Thoracic aorta (tissue), 2 donors: ENCODE measurements at places on chromosomes 16 and 17.

- no peak overlapping the region for H3K27ac ChIP-seq
- no peak overlapping the region for H3K4me3 ChIP-seq
- no peaks in the 10 kb centered on the region for H3K36me3 ChIP-seq
- DNase-seq = no peak
- no peaks in the 10 kb centered on the region for H3K27me3 ChIP-seq
Observed at GRCh38 chr17:21373036-21373435, 3.1 kb upstream of the KCNJ12 start.

DNA sequence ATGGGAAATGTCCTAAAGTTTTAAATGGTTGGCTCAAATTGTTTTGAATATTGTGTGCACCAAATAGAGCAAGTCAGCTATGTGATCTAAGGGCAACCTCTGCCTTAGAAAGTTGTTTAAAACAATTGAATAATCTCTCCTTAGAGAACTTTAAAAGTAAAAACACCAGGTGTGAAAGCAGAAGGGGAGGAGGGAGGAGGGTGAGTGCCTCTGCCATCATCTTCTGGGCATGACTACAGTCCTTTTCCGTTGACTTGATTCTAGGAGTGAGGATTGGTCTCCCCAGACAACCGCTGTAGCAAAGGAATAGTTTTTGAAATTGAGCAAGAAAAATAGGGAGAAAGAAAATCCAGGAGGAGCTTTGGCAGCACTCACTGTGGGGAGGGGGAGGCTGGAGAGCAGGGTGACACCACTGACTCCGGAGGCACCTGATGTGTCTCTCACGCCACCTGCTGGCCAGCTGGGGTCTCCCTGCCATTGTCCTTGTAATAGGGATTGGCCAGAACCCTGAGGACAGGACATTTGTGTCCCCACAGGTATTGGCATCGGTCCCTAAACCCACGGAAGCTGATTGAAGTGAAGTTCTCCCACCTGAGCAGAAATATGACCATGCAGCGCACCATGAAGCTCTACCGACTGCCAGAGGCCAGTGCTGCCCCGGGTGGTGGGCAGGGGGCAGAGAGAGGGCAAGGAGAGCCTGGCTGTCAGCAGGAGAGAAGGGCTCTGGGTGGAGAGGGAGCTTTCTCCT lies 33.3 kb downstream of the PLCD3 start:
- peak overlapping the region; percentile 98 for H3K27ac ChIP-seq
- peaks cover 79% of the 10 kb centered on the region for H3K4me1 ChIP-seq
- peak; percentile 84 for DNase-seq
- H3K4me3 ChIP-seq = no peak overlapping the region
- peaks cover 74% of the 10 kb centered on the region for H3K36me3 ChIP-seq
- no peaks in the 10 kb centered on the region for H3K27me3 ChIP-seq

GRCh38 chr16:86224126-86224525 lies 286.2 kb upstream of the FOXF1 start:
- H3K27me3 ChIP-seq = peaks cover 4% of the 10 kb centered on the region
- H3K36me3 ChIP-seq = no peaks in the 10 kb centered on the region
- no peak overlapping the region for H3K27ac ChIP-seq
- no peak overlapping the region for H3K4me3 ChIP-seq

DNA sequence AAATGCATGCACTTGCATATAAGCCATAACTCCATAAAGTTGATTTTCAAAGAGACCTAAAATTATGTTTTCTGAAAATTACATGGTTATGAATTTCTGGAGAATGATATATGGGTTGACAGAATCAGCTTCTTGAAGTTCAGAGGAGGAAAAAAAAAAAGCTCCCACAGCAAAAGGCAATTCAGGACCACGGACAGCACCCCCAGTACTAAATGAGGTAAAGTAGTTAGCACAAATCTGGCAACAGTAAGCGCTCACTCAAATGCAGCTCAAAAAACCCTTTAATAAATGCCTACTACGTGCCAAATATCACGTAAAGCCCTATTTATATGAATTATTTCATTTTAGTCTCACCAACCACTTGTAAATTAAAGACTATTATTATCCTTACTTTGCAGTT lies 135.2 kb downstream of the SHISA9 start:
- H3K27me3 ChIP-seq = no peaks in the 10 kb centered on the region
- H3K27ac ChIP-seq = no peak overlapping the region
- H3K36me3 ChIP-seq = no peaks in the 10 kb centered on the region
- no peaks in the 10 kb centered on the region for H3K4me1 ChIP-seq
- H3K4me3 ChIP-seq = no peak overlapping the region
- DNase-seq = no peak

DNA sequence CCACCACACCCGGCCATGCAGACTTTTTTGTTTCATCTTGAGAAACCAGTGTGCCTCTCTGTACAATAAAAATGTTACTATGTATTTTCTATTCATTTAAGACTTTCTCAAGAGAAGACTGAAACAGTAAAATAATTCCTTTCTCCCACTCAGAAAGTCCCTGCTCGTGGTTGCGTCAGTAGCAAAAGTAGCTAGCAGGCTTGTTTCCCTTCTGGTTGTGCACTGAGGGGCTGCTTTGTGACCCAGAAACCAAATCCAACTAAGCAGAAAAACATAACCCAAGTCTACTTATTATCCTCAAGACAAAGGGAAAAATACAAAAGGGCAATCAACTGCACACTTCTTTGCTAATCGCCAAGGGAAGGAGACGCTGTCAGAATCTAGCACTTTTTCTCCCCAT lies 3.4 kb upstream of the PNPO start:
- peaks cover 19% of the 10 kb centered on the region for H3K4me1 ChIP-seq
- no peak for DNase-seq
- H3K36me3 ChIP-seq = no peaks in the 10 kb centered on the region
- H3K27me3 ChIP-seq = no peaks in the 10 kb centered on the region

- H3K27me3 ChIP-seq = no peaks in the 10 kb centered on the region
- no peak overlapping the region for H3K4me3 ChIP-seq
- H3K4me1 ChIP-seq = peaks cover 10% of the 10 kb centered on the region
- no peak for DNase-seq
- H3K36me3 ChIP-seq = peaks cover 57% of the 10 kb centered on the region
Observed at GRCh38 chr17:75698659-75699058, 22.6 kb upstream of the ITGB4 start.

- H3K4me1 ChIP-seq = peaks cover 10% of the 10 kb centered on the region
- H3K27ac ChIP-seq = no peak within 1 kb of the TSS
- no peaks in the 10 kb centered on the region for H3K36me3 ChIP-seq
- H3K27me3 ChIP-seq = no peaks in the 10 kb centered on the region
- DNase-seq = no peak
Observed at GRCh38 chr16:280552-280951, at the start of gene ARHGDIG. Gene ARHGDIG, plus strand, starts transcription at chr16:280591. Its CDS starts 90 bp downstream, at chr16:280681.

GRCh38 chr17:58330997-58331814 lies 2.6 kb upstream of the TSPOAP1 start:
- peak overlapping the region; percentile 72 for H3K4me3 ChIP-seq
- peaks cover 3% of the 10 kb centered on the region for H3K4me1 ChIP-seq
- no peak for DNase-seq
- H3K27ac ChIP-seq = no peak overlapping the region

DNA sequence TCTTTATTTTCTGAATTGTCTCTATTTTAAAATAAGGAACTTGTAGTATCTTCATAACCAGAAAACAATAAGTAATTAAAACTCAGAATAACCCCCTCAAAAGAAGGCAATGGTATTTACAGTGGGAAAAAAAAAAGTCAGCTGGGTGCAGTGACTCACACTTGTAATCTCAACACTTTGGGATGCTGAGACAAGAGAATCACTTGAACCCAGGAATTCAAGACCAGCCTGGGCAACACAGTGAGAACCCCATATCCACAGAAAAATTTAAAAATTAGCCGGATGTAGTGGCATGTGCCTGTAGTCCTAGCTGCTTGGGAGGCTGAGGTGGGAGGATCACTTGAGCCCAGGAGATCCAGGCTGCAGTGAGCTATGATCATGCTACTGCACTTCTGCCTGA lies 33.5 kb downstream of the ADAM11 start:
- H3K4me3 ChIP-seq = no peak overlapping the region
- no peaks in the 10 kb centered on the region for H3K36me3 ChIP-seq
- H3K27me3 ChIP-seq = no peaks in the 10 kb centered on the region
- no peak for DNase-seq

- no peak overlapping the region for H3K4me3 ChIP-seq
- H3K4me1 ChIP-seq = no peaks in the 10 kb centered on the region
- H3K27ac ChIP-seq = no peak overlapping the region
- no peaks in the 10 kb centered on the region for H3K36me3 ChIP-seq
Observed at GRCh38 chr16:54712866-54713265, 217.8 kb upstream of the IRX5 start.

GRCh38 chr17:32596628-32597027 lies 109.8 kb downstream of the CDK5R1 start:
- H3K27ac ChIP-seq = no peak overlapping the region
- DNase-seq = no peak
- H3K4me3 ChIP-seq = no peak overlapping the region
- no peaks in the 10 kb centered on the region for H3K4me1 ChIP-seq

- DNase-seq = no peak
- H3K36me3 ChIP-seq = no peaks in the 10 kb centered on the region
- H3K4me1 ChIP-seq = no peaks in the 10 kb centered on the region
Observed at GRCh38 chr17:49200423-49201083, 9.8 kb downstream of the GNGT2 start.

DNA sequence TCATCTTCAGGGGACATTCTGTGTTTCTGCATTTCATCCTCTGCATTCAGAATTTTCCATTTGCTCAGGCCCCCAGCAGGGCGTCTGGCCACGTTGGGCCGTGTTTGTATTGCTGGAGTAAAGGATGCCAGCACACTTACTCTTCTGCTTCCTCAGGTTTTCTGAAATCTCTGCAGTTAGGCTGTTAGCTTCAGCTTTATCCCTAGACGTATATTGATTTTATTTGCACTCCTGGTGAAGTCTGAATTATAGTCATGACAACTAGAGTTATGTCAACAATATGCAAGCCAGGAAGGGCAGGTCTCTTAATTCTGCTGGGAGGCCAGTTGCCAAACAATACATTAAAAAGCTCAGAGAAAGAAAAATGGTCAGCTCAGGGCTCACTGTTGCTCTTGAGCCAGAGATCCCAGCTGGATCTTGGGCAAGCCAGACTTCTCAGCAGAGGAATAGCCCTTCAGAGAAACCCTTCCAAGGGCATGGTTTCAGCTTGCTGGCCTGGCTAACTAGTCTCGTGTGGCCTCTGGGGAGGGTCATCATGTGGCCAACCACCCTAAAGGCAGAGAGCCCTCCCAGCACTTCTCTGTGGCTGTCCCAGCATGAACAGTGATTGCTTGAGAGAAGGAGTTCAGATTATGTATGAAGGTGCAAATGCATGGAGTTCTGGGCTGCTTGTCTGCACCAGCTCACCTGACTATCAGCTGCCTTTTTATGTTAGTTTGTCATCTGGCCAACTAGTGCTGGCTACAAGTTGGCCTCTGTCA lies 110.2 kb upstream of the CACNG5 start:
- H3K4me3 ChIP-seq = no peak overlapping the region
- no peaks in the 10 kb centered on the region for H3K27me3 ChIP-seq
- no peak for DNase-seq
- no peaks in the 10 kb centered on the region for H3K36me3 ChIP-seq
- no peak overlapping the region for H3K27ac ChIP-seq
- peaks cover 20% of the 10 kb centered on the region for H3K4me1 ChIP-seq

DNA sequence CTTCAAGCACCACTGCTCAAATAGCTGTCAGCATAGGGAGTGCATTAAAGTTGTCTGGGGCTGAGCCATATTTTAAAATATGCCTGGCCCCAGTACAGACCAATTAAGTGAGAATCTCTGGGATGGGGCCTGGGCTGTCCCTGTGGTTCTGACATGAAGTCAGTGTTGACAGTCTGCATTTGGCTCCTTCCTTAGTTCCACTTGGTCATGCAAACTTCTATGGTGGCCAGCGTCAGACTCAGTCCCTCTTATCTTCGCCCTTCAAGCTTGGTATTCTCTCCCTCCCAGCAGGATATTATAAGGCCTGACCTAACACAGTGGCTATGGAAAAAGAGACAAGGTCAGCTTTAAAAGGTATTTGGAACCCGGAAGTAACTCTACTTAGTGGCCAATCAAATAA lies 177.2 kb downstream of the PMP22 start:
- H3K27me3 ChIP-seq = no peaks in the 10 kb centered on the region
- no peak overlapping the region for H3K27ac ChIP-seq
- no peak for DNase-seq

GRCh38 chr16:21156767-21157467 lies 1.6 kb upstream of the LDAF1 start:
- DNase-seq = no peak
- H3K27me3 ChIP-seq = no peaks in the 10 kb centered on the region
- H3K27ac ChIP-seq = no peak overlapping the region
- H3K4me3 ChIP-seq = no peak overlapping the region
- no peaks in the 10 kb centered on the region for H3K36me3 ChIP-seq

GRCh38 chr17:42317266-42317845 lies 29.1 kb downstream of the STAT5A start:
- H3K27ac ChIP-seq = no peak overlapping the region
- H3K36me3 ChIP-seq = peaks cover 71% of the 10 kb centered on the region
- H3K27me3 ChIP-seq = no peaks in the 10 kb centered on the region
- no peak overlapping the region for H3K4me3 ChIP-seq

DNA sequence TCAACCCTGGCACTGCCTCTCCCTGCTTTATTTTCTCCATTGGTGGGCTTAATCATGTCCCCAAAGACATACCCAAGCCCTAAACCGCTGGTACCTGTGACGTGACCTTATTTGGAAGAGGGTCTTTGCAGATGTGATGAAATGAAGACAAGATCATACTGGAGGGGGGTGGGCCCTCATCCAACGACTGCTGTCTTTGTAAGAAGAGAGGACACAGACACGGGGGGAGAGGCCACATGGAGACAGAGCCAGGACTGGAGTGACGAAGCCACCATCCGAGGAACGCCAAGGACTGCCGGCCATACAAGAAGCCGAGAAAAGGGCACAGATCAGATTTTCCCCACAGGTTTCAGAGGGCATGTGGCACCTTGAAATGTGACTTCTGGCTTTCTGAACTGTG lies 62.5 kb downstream of the C16orf95 start:
- no peak for DNase-seq
- no peaks in the 10 kb centered on the region for H3K27me3 ChIP-seq

DNA sequence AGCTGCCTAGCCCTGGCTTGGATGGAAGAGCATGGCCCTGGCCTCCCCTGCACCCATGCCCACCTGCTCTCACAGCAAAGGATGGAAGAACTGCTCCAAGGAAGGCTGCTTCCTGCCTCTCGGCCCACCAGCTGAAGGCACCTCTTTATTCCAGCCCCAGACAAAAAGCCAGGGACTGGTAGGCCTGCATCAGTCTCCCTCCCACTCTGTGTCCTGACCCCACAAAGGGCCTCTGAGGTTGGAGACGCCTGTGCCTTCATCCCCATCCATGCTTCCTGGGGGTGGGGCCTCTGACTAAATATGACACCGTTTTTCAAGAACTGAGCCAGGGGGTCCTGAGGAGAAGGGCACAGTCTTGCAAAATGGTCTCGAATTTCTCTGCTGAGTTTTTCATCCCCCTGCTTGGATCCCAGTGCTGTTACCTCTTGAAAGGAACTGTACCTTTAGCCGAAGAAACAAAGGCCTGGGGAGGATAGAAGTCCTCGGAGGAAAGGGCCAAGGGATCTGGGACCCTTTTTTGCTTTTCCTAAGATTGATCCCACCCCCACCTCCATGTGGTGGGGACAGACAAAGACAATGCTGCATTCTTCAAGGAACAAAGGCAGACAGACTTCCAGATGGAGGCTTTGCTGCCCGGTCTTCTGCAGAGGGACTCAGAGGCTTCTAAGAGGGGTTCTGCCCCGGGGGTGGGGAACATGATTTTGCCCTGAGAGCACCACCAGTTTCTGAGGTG lies 5.2 kb downstream of the C17orf50 start:
- H3K4me1 ChIP-seq = peaks cover 7% of the 10 kb centered on the region
- no peaks in the 10 kb centered on the region for H3K36me3 ChIP-seq
- no peak overlapping the region for H3K27ac ChIP-seq
- DNase-seq = no peak
- no peak overlapping the region for H3K4me3 ChIP-seq
